Activated T-cell treated with anti-CD3 and anti-CD28 coated beads, Interleukin-2, amount 50 U/mL, for 24 hours (primary cell): ENCODE measurements at places on chromosomes 6 and 20.
A peak's percentile ranks its signal among the peaks of the same experiment; 100 is the strongest.

DNA sequence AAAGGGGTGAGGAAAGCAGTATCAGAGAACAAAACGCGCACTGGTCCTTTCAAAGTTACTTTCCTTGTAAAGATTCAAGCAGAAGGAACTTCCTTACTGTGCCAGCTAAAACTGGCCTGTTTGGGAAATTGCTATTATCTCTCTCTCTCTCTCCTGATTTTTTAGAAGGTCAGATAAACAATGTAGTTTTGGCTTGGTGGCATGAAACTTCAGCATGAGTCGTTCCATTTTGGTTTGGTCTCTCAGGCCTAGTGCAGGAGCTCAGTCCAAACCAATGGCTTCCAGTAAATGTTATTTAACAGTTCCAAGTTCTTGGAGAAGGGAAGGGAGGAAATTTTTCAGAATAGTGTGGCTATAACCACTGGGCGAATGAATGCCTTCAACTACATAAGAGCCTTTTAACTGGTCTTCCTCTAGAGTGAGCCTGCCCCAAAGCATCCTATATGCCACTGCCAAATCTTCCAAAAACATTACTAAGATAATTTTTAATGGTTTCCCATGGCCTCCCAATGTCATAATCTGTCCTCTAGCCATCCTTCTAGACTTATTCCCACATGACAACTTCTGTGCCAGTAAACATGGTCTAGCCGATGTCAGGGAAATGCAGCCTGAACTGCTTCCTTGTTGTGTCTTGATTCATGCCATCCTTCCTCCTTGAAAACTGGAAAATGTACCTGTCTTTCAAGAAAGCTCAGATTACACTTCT is 9.1 kb upstream of the SNX9 start:
- no peak overlapping the region for H3K4me3 ChIP-seq
- no peak overlapping the region for H3K27ac ChIP-seq
- H3K27me3 ChIP-seq: no peaks in the 10 kb centered on the region
- no peak for DNase-seq
- H3K4me1 ChIP-seq: peaks cover 41% of the 10 kb centered on the region
- peaks cover 2% of the 10 kb centered on the region for H3K36me3 ChIP-seq

- peaks cover 2% of the 10 kb centered on the region for H3K27me3 ChIP-seq
- peaks cover 3% of the 10 kb centered on the region for H3K36me3 ChIP-seq
- H3K4me3 ChIP-seq: no peak overlapping the region
- no peak for DNase-seq
- H3K4me1 ChIP-seq: peaks cover 3% of the 10 kb centered on the region
- H3K27ac ChIP-seq: no peak overlapping the region
These were observed 62.2 kb upstream of the CLDN20 start for GRCh38 chr6:155201461-155202226.

- H3K36me3 ChIP-seq: no peaks in the 10 kb centered on the region
- no peak for DNase-seq
- no peak overlapping the region for H3K27ac ChIP-seq
- peaks cover 20% of the 10 kb centered on the region for H3K27me3 ChIP-seq
- no peak overlapping the region for H3K4me3 ChIP-seq
These were observed 17.5 kb upstream of the CCN2 start for GRCh38 chr6:131968656-131969055.

- H3K36me3 ChIP-seq: peaks cover 87% of the 10 kb centered on the region
- peak overlapping the region; percentile 12 for H3K27ac ChIP-seq
- H3K4me3 ChIP-seq: no peak overlapping the region
- no peaks in the 10 kb centered on the region for H3K27me3 ChIP-seq
- no peak for DNase-seq
These were observed 27.1 kb downstream of the NAPB start for GRCh38 chr20:23393996-23394775.

GRCh38 chr20:47991875-47992488 is 206.7 kb upstream of the SULF2 start:
- H3K4me3 ChIP-seq: no peak overlapping the region
- H3K27ac ChIP-seq: no peak overlapping the region
- no peak for DNase-seq
- H3K36me3 ChIP-seq: no peaks in the 10 kb centered on the region
- peaks cover 10% of the 10 kb centered on the region for H3K27me3 ChIP-seq

GRCh38 chr6:168400037-168400436 is 40.9 kb upstream of the SMOC2 start:
- no peak overlapping the region for H3K4me3 ChIP-seq
- H3K4me1 ChIP-seq: no peaks in the 10 kb centered on the region
- H3K36me3 ChIP-seq: no peaks in the 10 kb centered on the region

GRCh38 chr20:40682104-40682981 is 6.7 kb downstream of the MAFB start:
- no peak overlapping the region for H3K4me3 ChIP-seq
- peaks cover 9% of the 10 kb centered on the region for H3K4me1 ChIP-seq
- no peak for DNase-seq
- no peak overlapping the region for H3K27ac ChIP-seq
- H3K27me3 ChIP-seq: peaks cover 86% of the 10 kb centered on the region
- no peaks in the 10 kb centered on the region for H3K36me3 ChIP-seq

GRCh38 chr6:82843291-82843885 is 222.3 kb downstream of the UBE3D start:
- H3K36me3 ChIP-seq: no peaks in the 10 kb centered on the region
- H3K27me3 ChIP-seq: peaks cover 5% of the 10 kb centered on the region
- no peak for DNase-seq
- no peaks in the 10 kb centered on the region for H3K4me1 ChIP-seq
